Transverse colon (tissue), 4 donors: ENCODE measurements at places on chromosomes 11 and 22. TPM values are rescaled to one million over a fixed set of nuclear protein-coding genes. Genes with fewer than 3 reads are reported as not detected.

Gene MS4A6A
- total RNA-seq, result 3.4 TPM

GRCh38 chr11:76760236-76760635 lies 22.9 kb upstream of the TSKU start:
- no peak for DNase-seq

Gene VEGFB
- total RNA-seq, result 34.0 TPM

DNA sequence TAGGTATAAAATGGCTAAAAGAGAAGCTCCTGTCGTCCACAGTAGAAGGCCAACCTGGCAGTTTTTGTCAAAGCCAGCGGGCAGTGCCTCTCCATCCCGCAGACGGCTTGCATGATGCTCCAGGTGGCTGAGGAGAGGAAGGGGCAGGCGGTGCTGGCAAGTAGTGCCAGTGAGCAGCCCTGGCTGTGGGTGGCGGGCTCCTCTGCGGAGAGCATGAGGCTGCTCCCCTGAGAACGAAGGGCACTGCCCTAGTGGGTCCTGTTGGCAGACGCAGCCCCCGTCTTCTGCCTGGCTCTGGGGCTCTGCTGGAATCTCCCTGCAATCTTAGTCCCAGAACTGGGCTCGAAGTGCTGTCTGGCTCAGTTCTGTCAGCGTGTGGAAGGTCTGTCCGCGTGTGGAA lies 50.9 kb downstream of the SBF1 start:
- no peak for DNase-seq

Gene NAALADL1
- total RNA-seq, result not detected

Gene OR51E2
- total RNA-seq, result 10.3 TPM

Gene ACR
- total RNA-seq, result not detected

DNA sequence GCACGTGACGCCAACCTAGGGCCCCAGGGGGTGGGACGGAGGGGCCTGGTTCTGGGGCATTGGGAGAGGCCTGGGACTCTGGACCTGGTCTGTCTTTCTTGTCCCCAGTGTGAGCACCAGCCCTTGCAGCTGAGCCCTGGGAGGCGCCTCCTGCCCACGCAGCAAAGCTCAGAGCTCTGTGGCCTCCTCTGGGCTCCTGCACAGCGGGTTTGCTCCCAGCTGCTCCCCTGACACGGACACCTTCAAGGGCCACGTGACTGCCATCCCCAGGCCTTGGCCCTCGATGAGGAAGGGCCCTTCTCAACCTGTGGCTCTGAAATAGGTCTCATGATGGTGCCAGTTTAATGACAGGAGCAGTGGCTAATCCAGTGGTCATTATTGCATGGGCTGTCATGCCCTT lies 31.5 kb upstream of the CCDC188 start:
- no peak for DNase-seq

Gene OLFML1
- 0.20 TPM for total RNA-seq

DNA sequence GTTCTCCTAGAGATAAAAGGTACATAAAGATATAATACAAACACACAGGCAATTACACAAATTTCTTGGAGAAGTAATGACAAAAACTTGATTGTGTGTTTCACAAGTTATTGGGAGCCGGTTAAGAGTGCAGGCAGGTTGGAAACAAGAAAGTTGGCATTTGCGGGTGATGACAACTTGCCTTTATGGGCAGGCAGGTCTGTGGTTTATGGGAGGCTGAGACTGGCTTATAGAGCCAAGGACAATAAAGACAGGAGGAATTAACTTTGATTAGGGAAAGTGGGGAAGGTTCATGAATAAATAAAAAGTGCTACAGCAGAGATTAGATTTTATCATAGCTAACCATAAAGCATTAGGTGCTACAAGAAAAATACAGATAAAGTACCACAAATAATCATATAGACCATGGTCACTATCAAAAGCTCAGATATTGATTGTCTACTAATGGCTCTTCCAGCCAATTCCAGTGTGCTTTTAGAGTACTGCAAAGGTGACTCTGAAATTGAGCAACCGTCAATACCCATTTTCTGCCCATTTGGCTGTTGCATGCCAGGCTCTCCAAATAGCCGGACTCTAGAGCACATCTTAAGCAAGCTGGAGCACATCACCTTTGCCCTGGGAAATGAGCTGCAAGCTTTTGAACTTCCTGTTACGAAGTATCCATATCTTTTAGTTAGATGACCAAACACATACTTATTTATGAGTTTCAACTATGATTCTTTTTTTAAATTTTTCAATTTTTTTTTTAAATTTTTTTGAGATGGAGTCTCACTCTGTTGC lies 33.9 kb upstream of the GAB2 start:
- peak; percentile 62 for DNase-seq

Gene NXPE1
- 333 TPM for total RNA-seq

DNA sequence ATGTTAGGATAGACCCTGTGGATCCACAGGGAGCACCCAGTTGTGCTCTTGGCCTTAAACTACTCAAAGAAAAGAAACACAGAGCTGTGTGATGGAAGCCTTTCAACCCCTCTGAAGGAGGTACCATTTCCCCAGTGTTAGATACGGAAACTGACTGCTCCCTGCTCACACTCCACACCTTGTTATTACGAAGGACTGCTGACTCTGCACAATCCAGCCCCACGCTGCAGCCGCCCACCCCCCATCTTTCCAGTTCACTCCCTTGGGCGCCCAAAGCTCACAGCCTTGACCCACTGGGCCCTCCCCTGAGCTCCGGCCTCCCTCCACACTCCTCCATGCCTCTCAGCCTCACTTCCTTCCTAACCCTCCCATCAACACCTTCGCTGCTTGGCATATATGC lies 75.5 kb downstream of the EFCAB6 start:
- no peak for DNase-seq

Gene DDX25
- total RNA-seq, result not detected

GRCh38 chr11:134275534-134276395 lies at the start of gene GLB1L3:
TSS of gene GLB1L3 (plus strand) at chr11:134276379. CDS start at chr11:134276741, 362 bp downstream.
- DNase-seq, result peak; percentile 33

Gene OR51B6
- not detected for total RNA-seq

Gene C11orf65
- total RNA-seq, result not detected

Gene GAB4
- total RNA-seq, result not detected

Gene GPHA2
- total RNA-seq, result not detected

- DNase-seq, result peak; percentile 6
Observed at GRCh38 chr11:67282155-67282875, 6.8 kb upstream of the ANKRD13D start.

GRCh38 chr11:129930296-129930695 lies 34.9 kb upstream of the NFRKB start:
- DNase-seq, result no peak

Gene CWF19L2
- total RNA-seq, result 6.0 TPM

- DNase-seq, result no peak
Observed at GRCh38 chr11:86784241-86784681, 16.1 kb upstream of the PRSS23 start.

Gene TCN2
- 16.5 TPM for total RNA-seq

DNA sequence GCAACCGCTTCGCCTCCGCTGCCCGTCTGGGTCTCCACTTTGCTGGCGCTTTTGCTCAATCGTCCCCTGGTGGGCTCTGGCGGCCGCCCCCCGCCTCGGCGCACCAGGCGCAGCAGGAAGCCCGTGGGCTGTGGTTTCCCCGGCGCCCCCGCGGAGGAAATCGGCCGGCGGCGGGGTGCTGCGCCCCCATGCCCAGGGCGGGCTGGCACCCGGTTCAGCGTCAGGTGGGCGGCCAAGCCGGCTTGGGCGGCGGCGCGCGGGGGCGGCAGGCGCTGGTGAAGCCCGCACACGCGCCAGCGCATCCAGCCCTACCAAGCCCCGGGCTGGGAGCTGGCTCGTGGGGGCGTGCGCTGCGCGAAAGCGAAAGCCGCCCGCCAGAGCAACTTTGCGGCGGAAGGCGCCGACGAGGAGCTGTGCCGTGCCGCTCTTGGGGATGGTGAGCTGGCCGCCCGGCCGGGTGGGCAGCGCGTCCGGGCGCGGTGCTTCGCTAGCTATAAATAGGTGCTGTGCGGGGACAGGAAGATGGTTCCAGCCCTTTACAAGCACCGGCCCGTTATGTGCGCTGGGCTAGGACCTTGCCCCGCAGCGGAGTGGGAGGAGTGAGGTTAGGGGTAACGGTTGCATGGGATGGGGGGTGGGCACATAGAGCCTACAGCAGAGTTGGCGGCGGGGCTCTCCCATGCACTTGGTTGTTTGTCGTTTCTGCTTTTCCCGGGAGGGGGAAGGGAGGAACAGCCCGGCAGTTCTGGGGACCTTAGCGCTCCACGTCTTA lies 25.0 kb upstream of the SUSD2 start:
- DNase-seq, result peak; percentile 54

GRCh38 chr11:70566768-70567530 lies 168.6 kb downstream of the CTTN start:
- DNase-seq, result no peak

DNA sequence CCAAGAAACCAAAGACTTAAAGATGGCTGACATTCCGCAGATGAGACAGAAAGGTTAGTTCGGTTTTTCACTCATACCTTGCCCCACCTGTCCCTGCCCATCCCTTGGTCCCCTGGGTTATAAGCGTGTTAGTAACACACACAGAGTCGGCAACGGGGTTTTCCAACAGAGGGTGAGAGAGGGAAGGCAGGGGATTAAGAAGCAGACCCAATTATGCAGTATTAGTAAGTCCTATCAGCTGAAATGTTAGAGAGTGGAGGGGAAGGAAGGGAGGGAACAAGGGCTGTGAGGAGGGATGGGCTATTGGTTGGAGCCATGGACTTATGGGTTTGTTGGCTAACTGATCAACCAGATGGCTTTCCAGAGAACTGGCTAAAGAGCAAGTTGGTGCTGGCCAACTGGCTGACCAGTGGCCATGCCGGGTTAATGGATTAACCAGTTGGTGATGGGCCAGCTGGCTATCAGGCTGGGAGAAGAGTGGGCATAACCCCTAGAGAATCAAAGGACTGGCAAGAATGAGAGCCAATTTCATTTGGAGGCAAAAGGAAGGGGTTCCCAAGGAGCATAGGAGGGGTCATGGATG lies 45.5 kb downstream of the NRXN2 start:
- DNase-seq, result no peak

- no peak for DNase-seq
Observed at GRCh38 chr11:48122656-48123055, 94.0 kb upstream of the OR4B1 start.

DNA sequence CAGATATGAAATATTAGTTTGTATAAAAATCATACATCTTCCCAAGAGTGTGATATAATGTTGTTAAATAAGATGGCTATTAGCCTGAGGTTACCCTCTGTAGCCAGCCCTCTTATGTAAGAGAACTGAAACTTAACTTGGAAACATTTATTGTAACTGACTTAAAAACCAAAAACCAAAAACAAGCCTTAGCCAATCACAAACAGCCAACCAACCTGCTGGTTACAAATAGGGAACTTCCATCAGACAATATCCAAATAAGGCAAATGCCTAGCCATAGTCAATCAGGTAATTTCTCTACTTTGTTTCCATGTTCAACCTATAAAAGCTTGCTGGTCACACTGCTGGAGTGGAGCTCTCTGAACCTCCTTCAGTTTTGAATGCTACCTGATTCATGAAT lies 14.1 kb downstream of the KBTBD3 start:
- no peak for DNase-seq

- peak; percentile 89 for DNase-seq
Observed at GRCh38 chr22:37016134-37016910, 2.9 kb downstream of the TST start.

- DNase-seq, result no peak
Observed at GRCh38 chr11:13446444-13446843, 16.6 kb downstream of the BTBD10 start.

GRCh38 chr11:63996512-63996911 lies 10.3 kb downstream of the OTUB1 start:
- DNase-seq, result no peak

- no peak for DNase-seq
Observed at GRCh38 chr11:66243782-66244535, 24.5 kb upstream of the RAB1B start.

DNA sequence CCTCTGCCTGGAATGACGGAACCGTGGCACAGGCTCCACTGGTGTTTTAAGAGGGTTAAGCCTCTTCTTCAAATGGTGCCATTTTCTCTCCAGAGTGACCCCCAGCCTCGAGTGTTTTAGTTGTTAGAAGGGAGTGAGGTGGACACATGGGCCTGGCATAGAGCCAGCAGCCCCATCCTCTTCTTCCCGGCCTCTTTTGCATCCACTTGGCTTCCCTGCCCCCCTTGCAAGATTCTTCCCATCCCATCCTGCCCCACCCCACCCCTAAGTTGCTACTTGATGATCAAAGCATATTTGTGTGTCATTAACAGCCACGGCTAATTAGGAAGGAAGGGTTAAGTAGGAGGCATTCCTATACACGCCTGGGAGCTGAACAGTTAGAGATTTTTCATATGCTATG lies 72.3 kb upstream of the CRYBB3 start:
- DNase-seq, result no peak

- no peak for DNase-seq
Observed at GRCh38 chr11:129711760-129712159, 103.9 kb upstream of the TMEM45B start.

DNA sequence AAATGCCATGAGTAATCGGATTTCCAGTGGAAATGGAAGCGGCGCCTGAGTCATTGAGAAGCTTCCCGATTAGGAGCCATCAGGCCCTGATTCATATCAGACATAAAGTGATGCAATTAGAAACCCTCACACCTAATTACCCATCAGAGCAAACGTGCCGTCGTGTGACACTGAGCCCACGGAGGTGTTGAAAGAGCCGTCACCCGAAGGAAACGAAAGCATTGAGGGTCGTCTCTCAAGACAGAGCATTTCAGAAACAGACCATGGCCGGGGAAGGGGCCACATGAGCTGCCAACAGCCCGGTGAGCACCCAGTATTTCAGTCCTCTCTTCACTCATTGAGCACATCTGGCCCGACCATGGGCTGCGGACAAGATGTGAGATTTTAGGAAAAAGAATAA lies 829.3 kb downstream of the TBC1D22A start:
- no peak for DNase-seq

Gene CHRDL2
- total RNA-seq, result 20.9 TPM

Gene OR8D1
- total RNA-seq, result 0.82 TPM

GRCh38 chr11:116339306-116340098 lies 433.3 kb downstream of the BUD13 start:
- peak; percentile 20 for DNase-seq

Gene TRIM29
- total RNA-seq, result not detected
